ENCODE measurements at places on chromosomes 7 and 10.

DNA sequence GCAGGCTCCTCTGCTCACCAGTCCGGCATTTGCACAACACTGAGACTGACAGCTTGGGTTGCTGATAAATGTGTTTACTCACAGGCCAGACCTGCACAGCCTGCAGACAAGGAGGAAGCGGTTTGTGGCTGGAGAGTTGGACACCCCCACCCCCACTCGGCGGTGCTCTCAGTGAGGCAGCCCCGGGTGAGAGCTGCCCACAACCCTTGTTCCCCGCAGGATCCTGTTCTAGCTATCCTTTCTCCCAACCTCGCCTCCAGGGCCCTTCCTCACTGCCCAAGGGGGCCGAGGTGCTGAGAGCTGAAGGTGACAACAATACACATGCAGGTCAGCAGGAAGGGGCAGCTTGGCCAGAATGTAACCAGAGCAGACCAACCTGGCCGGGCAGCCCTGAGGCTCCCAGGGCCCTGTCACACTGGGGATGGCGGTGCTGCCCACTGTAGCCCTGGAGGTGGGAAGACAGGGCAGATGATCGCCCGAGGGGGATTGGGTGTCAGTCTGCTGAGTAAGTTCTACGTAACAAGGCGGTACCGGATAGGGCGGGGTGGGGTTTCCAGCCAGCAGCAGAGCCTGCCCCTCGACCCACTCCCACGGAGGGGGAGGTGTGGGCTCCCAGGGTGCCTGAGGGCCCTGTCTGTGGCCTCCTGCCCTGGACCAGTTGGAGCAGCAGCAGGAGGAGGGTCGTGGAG lies 2.1 kb upstream of the ADAM8 start:
- DNase-seq = peak; percentile 67

DNA sequence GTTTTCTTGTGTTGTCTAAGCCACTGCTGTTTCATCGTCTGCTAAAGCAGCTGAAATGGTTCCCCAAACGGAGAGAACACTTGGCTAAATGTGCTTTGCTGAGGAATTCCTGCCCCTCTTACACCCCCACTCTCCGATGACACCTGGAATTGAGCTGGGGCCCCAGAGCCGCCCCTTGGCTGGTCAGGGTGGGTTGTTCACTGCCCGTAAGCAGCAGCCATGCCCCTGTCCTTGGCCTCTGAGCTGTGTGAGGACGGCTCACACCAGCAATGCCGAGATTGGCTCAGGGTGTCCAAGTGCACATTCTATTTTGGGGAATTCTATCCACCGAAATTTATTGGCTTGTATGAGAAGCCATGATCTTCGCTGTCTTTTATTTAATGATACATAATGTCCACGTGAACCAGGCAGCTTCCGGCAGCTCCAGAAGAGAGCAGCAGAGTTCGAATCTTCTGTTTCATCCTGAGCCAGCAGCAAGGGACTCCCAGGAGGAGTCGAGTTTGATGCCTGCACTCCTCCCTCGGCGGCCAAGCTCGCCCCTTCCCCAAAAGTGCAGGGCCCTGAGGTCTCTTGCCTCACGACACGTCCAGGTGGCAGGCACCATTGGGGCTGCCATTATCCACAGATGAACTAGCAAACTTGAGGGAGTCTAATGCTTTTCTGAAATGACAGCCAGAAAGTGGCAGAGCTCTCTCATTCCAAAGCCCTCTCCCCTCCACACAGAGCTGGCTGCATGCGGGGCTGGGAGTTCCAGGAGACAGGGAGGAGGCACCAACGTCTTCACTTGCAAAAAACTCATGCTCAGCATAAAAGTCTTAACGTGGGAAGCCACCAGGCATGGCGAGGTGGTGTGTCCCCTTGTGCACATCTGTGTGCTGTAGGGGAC lies 114.0 kb downstream of the WDR37 start:
- DNase-seq = no peak

- no peak for DNase-seq
These were observed 96.4 kb upstream of the AOAH start for GRCh38 chr7:36820527-36821170.

DNA sequence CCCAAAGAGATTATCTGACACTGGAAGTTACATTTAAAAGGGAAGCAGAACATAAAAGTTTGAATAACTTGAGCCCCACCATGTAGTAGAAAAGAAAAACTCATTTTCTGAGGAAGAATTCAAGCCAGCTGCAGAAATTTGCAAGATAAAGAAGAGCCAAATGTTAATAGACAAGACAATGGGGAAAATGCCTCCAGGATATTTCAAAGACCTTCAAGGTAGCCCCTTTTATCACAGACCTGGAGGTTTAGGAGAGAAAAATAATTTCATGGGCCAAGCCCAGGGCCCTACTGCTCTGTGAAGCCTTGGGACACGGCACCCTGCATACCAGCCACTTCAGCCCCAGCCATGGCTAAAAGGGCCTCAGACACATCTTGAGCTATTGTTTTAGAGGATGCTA lies 18.4 kb upstream of the AKR1C1 start:
- no peak for DNase-seq

DNA sequence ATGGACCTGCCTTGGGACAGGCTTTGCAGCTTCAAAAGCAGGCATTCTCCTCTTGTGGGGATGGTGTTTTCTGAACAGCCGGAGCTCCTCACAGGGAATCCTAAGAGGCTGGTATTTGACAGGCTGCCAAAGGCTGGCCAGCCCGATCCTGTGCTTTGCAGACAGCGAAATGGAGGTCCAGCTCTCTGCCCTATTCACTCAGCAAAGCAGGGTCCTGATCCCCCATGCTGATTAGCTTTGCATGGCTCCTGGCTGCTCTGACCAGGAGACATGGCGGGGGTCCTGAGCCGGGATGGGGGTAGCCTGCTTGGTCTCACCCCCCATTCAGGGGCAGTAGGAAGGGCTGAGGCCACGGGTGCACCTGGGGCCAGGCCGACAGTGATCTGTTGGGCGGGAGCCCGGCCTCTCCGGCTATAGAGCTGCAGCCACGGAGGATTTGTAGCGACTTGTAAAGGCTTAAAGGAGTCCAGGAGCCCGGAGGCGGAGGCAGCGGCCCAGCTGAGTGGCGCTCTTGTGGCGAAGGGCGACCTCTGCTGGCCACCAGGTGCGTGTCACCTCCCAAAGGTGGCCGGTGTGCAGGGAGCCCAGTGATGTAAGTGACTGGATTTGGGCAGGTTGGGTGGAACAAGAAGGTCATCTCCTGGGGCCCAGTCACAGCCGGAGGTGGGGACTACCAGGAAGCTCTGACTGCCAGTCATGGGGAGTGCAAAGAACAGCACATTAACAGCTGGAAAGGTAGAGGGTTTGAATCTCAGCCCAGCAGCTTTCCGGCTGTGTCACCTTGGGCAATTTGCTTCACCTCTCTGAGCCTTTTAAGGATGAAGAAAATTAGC lies 126.5 kb downstream of the ZMIZ1 start:
- peak; percentile 84 for DNase-seq

DNA sequence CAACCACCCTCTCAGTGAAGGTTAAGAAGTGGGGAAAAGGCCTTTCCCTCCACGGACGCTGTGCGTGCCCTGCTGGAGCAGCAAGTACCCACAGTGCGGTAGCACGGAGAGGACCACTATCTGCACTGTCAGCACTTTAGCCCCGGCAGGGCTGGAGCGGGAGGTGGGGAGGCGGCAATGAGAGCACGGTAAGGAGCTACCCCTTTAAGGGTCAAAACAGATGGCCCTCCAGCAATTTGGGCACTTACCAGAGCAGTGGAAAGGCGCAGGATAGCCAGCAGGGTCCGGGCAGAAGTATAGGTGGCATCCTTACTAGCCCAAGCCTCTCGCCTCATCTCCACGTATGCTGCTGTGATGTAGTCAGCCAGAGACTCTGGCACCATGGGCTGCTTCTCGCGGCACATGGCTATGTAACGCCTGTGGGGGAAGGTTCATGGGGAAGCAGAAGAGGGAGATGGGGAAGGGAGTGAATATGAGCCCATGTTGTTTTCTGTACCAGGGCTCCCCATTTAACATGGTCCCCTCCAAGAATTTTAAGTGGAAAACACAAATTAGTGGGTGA lies 5.2 kb downstream of the COPS6 start:
- no peak for DNase-seq

GRCh38 chr7:80770675-80771081 lies 132.2 kb downstream of the CD36 start:
- no peak for DNase-seq

DNA sequence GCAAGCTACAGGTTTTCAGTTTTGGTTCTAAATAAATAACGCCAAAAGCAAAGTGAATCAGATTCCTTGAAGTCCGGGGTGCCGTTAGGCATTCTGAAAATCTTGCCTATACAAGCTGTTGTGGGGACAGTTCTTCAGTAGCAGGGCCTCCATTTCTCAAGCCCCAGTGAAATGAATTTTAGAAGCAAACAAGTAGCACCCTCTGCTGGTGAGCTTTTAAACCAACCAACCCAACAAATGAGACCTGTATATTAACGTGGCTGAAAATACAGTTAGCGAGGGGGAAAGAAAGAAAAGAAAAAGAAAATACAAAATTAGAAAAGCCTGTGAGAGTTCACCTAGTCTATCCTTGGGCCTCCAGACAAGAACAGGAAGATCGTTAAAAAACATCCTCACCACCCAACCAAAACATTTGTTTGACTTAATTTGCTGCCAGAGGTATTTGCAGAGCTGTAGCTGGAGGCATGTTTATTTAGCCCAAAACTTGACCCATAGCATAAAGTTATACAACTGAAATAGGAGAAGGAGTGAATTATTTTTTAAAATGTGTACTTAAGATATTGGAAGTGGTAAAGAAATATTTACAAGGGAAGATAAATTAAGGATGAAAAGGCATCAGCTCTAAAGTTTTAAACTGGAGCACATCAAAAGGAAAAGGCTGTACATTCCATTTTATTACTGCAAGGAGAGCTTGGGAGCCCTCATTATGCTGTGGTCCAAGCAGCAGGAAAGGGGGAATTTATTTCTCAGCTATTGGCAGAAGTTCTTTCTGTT lies 98.9 kb downstream of the DYNC1I1 start:
- DNase-seq = peak; percentile 24

- no peak for DNase-seq
These were observed 16.9 kb upstream of the GPR146 start for GRCh38 chr7:1027242-1028043.

DNA sequence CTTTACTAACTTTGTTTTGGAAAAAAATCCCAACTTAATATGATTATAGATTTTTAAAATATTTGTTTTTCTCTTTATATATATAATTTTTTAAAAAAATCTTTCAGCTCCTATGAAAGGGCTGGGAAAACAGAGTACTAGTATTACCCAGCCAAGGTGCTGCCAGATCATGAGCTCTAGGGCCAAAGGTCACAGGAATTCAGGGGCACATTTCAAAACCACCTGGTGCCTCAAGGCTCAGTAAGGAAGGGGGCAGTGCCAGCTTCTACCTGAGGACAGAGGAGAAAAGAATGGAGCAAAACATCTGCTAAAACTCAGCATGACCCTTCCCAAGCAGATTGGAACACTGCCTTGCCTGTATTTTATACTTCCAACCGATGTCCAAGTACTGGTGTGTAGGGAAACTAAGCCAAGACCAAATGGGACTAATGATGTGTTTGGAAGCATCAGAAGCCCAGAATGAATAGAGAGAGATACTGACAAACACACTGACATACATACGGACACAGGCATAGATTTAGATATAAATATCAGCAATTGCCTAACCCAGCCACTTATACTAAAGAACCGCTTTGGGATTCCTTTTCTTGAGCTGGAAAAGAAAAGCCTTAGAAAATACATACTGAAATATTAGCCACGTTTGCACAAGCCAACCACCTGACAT lies 667.3 kb downstream of the PARD3 start:
- no peak for DNase-seq

- no peak for DNase-seq
These were observed 71.1 kb upstream of the CUX1 start for GRCh38 chr7:101746314-101746713.

DNA sequence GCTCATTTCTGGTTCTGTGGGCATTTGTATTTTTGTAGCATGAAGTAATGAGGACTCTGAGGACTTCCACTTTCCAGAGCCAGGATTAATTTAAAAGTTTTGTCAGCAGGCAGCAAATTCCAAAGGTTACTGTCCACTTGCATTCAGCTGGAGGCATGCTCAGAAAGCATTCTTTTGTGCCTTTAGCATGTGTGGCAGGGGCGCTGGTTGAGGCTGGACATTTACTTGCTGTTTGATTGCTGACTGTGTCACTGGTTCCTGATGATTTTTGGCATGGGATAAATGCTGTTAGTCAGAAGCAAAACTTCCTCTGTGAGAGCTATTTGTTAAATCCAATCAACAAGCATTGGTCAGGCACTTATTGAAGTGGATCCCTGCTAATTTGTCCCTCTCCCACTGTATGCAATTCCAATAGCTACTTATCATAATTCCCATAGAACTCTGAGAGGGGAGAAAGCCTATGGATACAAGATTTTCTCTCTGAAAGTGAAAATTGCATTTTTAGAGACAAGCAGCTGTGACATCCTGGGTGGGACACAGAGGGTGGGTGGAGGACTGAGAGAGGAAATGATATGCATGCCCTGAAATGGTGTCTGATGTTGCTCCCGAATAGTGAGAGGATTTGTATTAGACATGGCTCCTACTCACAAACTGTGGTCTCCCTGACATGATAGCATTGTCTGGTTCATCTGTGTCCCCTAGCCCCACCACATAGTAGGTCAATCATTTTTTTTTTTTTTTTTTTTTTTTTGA lies 161.2 kb upstream of the WDR11 start:
- DNase-seq = no peak

DNA sequence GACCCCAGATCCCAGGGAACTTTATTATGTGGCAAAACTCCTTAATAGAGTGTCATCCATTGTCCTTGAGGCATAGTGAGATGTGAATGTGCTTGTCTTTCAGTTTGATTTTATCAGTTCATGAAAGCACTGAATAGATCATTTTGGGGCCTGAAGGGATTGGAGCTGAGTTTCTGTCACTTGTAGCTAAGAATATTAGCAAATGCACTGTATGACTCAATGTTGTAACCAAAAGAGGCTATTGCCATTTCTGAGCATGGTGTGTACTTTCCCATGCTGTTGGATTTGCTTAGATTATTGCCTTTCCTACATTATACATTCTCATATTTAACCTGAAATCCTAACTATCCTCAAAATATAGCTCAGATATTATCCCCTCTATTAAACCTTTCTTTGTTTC lies 130.4 kb downstream of the PRKG1 start:
- no peak for DNase-seq

- DNase-seq = no peak
These were observed 233.7 kb upstream of the PHYHIPL start for GRCh38 chr10:58942724-58943123.

DNA sequence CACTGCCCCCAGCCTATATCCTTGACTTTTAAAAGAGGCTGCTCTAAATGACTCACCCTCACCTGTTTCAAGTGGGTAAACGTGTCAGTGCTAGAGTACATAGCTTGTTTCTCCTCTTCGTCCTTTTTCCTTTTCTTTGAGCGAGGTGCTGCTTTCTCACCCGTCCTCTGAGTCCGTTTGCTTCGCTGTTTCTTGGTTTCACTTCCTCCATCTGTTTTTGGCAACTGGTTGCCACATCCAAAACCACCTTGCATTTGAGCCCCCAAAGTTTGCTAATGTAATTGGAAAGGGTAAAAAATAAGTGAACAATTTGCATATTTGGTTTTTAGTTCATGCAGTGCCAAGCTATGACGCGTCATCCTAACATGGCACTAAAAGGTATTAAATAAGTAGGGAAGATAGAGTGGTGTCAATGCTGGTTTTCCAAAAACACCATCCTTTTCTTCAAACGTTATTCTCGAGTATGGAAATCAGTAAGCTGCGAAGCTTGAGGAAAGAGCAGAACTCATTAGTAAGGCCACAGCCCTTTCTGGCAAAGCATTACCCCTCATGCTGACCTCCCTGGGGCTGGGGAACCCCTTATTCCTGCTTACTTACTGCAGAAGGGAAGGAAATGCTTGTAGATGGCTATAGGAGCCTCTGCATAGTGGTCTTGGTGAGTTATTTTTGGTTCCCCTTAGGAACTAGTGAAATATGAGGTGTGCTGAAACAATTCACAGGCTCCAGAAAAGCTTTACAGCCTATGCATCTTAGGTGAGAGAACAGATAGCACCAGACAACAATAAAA lies 133.5 kb downstream of the GALNT11 start:
- DNase-seq = no peak

Data from activated naive CD4-positive, alpha-beta T cell treated with anti-CD3 and anti-CD28 coated beads, Interleukin-2, amount 10 ng/mL, durations not matched to agents 7 days and 5 days (primary cell).